IPS DF 6.9 (cell line): ENCODE measurements at places on chromosomes 2 and 18.

GRCh38 chr2:147108548-147108947, 736.3 kb upstream of the ACVR2A start:
- DNase-seq = no peak

GRCh38 chr2:121791290-121791689, 35.8 kb downstream of the TSN start:
- no peak for DNase-seq

- DNase-seq = no peak
Measured at GRCh38 chr18:48621240-48621639, 82.4 kb downstream of the CTIF start.

DNA sequence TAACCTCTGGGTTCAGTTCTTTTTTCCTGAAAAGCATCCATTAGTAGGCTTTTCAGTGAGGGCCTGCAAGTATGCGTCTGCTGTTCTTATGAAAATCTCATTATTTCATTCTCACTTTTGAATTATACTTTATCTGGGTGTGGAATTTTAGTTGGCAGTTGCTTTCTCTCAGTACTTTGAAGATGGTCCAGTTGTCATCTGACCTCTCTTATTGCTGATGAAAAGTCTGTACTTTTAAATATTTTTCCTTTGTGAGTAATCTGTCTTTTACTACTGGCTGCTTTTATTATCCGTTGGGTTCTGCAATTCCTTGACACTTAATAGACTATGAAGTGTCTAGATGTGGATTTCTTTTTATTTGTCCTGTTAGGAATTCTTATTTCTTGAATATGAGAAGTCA, 307.8 kb downstream of the CYP26B1 start:
- no peak for DNase-seq

DNA sequence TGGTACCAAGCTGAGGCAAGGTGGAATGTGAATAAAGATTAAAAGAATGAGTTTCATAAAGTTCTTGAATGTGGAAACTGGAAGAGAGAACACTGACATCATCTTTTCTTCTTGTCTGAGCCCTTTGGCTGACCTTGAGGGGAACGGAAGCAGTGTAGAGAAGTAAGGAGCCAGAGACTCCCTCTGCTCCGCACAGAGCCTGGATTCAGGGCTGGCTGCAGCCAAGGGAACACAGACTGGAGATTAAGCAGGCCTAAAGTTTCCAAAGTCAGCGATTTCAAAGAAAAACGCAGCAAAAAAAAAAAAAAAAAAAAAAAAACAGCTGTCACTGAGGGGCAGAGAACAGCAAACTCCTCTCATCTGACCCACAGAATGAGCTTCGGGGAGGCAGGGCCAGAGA, 19.3 kb upstream of the ALK start:
- DNase-seq = no peak

DNA sequence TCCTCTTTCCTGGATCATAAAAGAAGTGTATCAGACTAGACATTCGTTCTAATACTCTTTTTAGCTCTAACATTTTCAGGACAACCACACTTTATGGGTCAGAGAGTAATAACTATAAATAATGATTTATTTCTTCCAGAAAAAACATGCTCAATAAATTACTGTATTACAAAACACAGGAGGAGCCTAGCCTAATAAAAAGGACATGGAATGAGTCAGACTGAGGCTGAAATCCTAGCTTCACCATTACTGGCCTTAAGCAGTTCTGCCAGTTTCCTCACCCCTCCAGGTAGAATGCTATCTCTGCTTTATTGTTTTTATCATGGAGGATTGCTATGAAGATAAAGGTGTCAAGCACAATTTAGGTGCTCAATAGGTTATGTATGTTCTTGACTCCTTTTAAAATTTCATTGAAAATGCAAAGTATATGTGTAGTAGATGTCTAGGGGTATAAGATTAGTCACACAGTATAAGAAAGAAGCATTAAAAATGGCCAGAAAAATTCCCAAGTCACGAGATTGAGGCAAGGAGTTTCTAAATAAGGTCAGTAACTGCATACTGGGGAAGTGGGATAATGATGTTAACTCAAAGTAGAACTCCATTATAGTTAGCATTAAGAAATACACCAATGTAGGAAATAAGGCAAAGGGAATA, 105.5 kb upstream of the NEUROD1 start:
- no peak for DNase-seq

- DNase-seq = no peak
Measured at GRCh38 chr2:182852801-182853200, 13.6 kb downstream of the FRZB start.

DNA sequence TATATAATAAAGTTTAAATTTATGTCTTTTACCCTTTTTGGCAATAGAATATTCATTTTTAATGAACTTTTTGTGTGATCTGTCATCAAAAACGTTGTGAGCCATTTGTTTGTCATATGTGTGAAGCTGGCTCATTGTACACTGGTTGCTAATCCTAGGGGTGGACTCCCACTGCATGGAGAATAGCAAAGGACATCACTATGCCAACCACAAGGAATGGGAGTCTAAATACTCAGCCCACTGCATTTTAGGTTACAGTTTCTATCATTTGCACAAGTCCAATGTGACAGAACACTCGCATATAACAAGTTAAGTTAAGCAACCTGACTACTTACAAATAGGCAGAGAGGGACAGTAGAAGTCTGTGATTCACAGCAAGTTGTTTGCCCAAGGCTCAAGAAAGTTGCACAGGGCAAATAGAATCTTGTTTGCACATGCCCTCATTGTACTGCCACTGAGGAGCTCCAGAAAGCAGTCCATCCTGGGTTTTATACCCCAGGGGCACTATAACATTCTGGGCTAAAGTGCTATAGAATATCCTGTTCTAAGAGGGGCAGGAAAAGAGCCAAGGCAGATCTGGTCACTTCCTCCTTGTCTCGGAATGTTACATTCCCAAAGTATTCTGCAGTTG, 545.9 kb upstream of the GCFC2 start:
- DNase-seq = no peak

GRCh38 chr2:150769421-150769820, 282.0 kb upstream of the RND3 start:
- DNase-seq = no peak

- DNase-seq = no peak
Measured at GRCh38 chr18:11826836-11827235, 24.4 kb upstream of the CHMP1B start.

GRCh38 chr2:128611421-128612320, 293.0 kb upstream of the HS6ST1 start:
- DNase-seq = no peak

GRCh38 chr2:233807215-233807865, 29.2 kb downstream of the MROH2A start:
- DNase-seq = no peak

GRCh38 chr2:126907671-126908070, 9.0 kb downstream of the TEX51 start:
- no peak for DNase-seq

GRCh38 chr2:47058003-47058931, 96.8 kb downstream of the STPG4 start:
- DNase-seq = no peak

DNA sequence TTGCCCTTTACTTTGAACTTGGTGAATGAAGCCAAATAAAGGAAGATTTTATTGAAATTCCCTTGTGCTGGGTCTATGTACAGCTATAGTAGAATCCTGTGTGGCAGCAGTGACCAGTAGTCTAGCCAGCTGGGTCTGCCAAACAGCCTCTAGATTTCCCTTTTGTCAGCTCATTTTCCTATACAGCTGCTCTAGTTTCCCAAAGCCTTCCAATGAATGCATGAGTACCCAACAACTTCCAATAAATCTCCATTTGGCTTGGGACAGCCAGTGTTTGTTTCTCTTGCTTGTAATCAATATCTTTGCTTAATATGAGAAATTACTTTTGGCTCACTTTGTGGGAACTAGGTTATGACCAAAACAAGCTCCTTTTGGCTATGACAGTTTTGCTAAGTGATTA, 43.6 kb downstream of the SCN9A start:
- no peak for DNase-seq

DNA sequence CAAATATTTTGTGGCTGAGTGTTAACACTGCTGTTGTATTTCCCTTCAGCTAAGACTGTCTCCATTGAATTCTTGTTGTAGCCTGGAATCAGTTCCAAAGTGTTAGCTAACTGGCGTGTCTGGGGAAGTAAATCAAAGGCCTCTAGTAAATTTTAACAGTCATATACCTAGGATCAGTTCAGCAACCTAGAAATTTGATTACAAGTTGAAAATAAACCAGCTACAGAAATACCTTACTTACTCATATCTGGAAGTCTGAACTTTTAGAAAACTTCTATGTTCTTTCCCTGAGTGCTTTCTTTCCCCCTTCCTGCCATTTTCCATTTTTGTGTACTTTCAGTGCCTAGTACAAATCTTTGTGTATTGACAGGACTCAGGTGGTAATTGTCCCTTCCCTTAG, 396.7 kb upstream of the DCC start:
- no peak for DNase-seq

DNA sequence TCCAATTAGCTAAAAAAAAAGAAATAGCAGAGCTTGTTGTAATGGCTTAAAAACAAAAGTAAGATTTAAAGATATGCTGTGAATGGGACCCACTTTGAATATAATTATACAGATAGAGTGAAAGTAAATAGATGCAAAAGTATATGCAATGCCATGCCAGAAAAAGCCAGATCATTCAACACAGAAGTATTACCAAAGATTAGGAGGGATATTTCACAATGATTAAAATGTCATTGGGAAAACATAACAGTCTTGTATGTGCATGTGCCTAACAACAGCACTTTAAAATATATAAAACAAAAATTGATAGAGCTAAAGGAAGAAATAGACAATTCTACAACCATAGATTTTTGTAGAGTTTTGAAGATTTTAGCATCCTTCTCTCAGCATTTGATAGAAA, 19.9 kb upstream of the SIGLEC15 start:
- no peak for DNase-seq
